Cardiac fibroblast (primary cell): ENCODE measurements at places on chromosomes 1 and 21.

DNA sequence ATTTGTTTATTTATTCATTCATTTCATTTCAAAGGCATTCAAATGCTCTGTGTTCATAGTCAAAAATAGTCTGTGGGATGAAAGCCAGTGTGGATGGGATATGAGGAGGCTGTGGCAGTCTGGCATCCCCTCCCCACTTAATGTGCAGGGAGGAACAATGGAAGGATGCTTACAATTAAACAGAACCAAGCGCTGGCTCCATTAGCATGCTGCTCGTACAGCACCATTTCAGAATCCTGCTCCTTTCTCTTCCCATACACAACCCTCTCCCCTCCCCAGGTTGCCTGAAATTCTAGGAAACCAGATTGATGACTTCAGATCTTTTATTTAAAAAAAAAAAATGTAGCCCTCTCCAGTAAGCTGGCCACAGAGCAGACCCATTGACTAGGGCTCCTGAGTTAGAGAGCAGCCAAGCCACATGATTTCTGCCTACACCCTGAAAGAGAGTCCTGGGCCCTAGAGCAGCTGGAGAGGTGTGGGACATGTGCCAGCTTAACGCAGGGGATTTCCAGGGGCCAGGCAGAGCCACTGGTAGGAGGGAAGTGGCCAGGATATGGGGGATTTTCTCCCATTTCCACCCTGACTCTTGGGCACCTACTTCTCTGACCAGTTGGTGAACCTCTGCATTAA lies 205.2 kb downstream of the ASTN1 start:
- DNase-seq = no peak

DNA sequence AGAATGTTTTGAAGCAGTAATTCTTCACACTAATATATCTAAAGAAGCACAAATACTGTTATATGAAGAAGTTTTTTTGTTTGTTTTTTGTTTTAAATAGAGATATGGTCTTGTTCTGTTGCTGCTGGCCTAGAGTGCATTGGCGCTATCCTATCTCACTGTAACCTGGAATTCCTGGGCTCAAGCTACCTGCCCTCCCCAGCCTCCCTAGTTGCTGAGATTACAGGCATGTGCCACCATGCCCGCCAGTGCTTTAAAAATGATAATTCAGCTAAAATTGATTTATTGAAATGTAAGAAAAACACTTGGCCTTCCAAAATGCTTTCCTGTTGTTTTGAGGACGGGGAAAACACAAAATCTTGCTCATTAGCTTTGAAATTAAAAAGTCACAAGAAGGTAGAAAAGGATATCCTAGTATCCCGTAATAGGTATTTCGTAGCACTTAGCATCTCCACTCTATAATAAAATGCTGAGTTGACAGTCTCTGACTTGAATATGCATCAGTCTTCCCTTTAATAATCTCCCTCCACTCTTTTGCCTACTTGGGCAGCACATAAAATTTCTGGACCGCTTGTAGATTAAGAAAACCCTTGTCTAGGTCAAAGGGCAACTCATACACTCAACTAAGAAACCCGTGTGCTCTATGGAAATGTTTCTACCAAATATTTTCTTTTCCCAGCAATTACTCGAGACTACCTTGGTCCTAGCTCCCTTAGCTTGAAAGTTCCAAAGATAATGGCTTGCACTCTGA lies 1.3 kb downstream of the SCYL3 start:
- DNase-seq = no peak

GRCh38 chr1:231385416-231385748 lies 36.7 kb downstream of the EGLN1 start:
- DNase-seq = no peak

- DNase-seq = peak; percentile 44
Measured at GRCh38 chr1:232952514-232953499, 2.4 kb downstream of the NTPCR start.
